ENCODE measurements at places on chromosomes 7 and 10.

GRCh38 chr10:63206997-63207811 lies 74.1 kb downstream of the NRBF2 start:
- no peak for DNase-seq

DNA sequence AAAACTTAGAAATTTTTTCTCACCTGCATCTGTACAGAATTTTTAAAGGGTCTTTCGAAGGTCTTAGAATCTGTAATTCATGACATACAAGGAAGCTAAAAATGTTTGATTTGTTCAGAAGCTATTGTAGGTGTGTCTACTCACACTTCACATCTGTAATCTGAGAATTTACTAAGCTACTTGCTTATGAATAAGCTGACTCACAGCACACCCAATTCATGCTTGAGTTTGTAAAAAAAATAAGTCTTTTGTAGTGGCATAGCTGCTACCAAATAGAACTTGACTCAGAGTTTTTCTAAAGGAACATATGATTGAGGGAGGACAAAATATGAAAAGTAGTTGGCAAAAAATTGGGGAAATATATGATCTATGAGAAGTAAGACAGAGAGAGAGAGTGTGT lies 12.7 kb upstream of the AGR2 start:
- DNase-seq, result no peak

GRCh38 chr10:113867904-113868303 lies 13.4 kb downstream of the NHLRC2 start:
- DNase-seq, result no peak

DNA sequence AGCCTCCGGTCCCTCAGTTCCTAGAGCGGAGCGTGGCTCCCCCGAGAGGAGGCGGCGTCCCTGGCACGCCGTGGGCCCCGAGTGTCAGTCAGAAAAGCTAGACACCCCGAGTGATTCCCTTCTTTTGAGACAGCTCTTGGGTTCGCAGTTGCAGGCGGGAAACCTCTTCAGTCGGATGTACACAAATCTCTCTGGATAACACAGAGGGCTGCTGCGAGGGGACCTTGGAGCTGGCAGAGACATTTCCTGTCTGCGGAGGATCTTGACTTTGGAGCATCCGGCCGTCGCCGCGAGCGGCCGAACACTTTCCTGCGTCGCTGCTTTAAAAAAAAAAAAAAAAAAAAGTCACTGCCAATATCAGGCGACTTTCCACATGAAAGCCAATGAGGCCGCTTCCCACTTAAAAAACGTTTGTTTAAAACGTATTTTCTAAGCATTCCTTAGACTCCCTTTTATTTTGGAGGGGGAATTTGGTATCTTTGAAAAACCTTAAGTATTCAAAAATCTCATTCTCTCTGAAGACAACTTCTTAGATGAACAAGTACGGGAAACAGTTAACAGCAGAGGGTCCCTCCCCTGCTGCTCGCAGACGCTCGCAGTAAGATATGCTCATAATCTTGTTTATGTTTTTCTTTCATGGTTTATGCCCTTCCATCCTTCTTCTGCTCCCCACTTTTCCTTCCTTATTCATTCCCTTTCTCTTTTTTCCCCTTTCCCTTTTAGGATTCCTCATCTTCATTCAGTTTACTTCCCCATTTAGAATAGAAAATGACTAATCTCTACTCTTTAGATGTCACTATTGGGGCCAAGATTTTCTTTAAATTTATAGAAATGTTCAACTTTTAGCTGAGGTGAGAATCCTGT lies 10.0 kb downstream of the HHEX start:
- DNase-seq, result no peak

GRCh38 chr10:131731780-131732630 lies 168.8 kb upstream of the PPP2R2D start:
- no peak for DNase-seq
